IPS DF 6.9 (cell line): ENCODE measurements at places on chromosomes 5 and 9.

GRCh38 chr9:97628668-97629067, 4.5 kb downstream of the TSTD2 start:
- DNase-seq: no peak

DNA sequence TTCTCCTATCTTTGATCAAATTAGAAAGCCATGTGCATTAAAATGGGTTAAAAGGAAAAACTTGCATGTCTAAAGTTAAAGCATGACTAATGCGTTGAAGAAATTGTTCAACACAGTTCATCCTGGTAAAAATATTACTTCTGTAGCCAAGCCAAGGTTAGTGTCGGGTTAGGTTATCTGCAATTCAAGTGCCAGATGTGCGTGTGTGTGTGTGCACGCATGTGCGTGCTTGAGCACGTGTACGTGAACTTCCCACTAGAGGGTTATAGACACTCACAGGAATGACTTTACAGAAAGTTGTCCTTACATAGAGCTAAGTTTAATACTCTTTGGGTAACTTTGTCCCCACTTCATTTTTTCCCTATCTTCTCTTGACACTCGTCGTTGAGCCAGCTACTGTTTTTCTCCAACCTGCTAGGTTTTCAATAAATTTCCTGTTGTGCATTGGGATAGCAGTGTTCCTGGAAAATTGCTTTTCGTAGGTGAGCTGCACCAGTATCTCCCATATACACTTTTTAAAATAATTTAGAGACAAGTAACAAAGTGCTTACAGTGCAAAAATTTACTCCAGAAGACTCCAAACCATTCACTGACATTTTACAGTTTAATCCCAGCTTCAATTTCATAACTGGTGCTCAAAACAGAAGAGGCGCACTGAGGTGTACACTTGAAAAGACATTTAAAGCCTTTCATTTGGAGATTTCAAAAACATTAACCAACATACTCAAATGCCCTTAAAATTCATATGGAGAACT, 353.8 kb downstream of the NFIB start:
- DNase-seq: no peak

- no peak for DNase-seq
Measured at GRCh38 chr5:169979871-169980270, 424 bp downstream of the INSYN2B start.

DNA sequence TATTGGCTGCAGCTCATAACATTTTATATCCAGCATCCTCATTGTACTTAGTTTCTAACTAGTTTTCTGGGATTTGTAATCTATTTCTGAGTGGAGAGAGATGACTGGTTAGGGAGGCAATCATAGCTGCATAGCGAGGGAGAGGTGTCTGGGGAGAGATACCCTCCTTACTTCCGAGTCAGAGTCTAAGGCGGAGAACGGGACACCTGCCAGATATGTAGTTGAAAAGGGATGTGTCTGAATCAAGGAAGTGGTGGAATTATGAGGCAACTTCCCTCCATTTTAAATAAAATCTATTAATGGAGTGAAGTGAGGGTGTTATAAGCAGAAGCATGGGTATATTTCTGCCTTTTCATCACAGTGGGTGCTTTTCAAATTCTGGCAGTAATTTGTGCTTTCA, 126.5 kb downstream of the MAST4 start:
- no peak for DNase-seq

- DNase-seq: no peak
Measured at GRCh38 chr9:129245276-129245675, 67.2 kb upstream of the IER5L start.

- DNase-seq: no peak
Measured at GRCh38 chr9:100204796-100205195, 105.8 kb downstream of the INVS start.

GRCh38 chr9:101586651-101587050, 8.1 kb downstream of the PPP3R2 start:
- no peak for DNase-seq

GRCh38 chr5:882253-883183, 10.1 kb downstream of the BRD9 start:
- no peak for DNase-seq

DNA sequence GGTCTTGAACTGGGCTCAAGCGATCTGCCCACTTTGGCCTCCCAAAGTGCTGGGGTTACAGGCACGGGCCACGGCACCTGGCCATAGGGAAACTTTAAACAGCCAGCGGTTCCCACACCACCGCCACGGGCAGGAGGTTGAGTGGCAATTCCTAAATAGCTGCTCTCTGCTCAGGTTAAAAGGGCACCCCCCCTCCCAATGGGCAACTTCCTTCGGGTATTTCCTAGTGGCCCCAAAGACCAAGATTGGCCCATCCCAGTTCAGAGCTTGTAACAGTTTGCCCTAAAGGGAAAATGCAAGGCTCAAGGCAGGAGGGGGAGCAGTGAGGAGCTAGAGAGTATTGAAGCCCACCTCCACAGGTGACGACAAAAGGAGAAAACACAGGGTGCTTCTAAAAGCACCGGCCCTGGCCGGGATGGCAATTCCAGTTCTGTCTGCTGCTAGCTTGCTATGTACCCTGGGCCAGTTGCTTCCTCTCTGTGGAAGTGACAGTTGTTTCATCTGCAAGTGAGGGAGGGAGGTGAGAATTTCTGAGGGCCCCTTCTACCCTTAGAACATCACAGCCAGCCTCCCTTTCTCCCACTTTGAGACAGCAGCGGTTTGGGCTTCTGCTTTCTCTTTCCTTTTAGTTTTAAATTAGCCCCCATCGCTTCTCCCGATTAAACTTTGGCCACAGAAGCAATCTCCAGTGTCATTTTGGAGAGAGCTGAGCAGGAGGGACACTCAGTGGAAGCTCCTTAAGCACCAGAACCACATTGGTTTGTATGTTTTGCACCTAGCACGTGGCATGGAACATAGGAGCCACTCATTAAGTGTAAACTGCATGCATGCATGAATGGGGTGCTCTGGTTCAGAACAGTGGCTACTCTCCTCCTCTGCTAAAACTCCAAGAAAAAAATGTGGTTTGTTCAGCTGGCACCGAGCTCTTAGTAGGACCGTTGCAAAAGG, 17.3 kb upstream of the TNIP1 start:
- DNase-seq: no peak

DNA sequence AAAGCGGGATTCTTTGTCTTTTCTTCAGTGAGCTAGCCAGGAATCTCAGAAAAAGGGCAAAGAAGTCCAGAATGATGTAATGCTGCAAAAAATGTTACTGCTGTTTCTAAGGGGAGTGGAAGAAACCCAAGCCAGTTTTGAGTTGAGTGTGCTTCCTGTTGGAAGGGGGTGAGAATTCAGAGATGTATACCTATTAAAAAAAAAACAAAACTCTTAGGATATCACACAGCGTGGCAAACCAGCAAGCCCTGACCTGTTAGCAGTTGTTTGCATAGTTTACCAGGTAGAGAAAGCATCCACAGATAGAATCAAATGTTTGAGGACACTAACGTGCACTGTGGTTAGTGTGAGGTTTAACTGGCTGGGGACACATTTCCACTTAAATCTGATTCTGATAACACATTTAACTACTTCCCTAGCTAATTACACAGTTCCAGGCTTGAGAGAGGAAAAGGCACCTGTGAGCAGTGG, 11.4 kb downstream of the BASP1 start:
- no peak for DNase-seq

- DNase-seq: no peak
Measured at GRCh38 chr5:111589316-111589715, 77.0 kb upstream of the STARD4 start.

DNA sequence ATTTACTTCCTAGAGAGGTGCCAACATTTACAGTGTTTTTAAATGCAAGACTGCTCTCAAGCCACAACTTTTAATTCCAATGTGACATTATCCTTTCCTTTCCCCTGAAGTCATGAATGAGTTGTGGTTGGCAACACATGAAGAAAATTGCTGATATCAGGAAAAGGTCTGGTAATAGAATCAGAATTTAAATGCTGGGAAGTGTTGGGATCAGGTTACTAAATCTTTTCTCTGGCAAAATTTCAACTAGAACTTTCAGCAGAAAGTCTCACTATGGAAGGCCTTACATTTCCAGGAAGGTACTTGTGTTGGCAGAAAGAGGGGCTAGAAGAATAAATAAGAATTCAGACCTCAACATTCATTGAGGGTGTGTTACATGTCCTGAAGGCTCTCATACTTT, 10.6 kb upstream of the SLC44A1 start:
- no peak for DNase-seq

GRCh38 chr5:51386916-51387883, 4.0 kb downstream of the ISL1 start:
- no peak for DNase-seq
